ENCODE measurements at places on chromosomes 1 and 21.

GRCh38 chr1:204080163-204080903, 7.4 kb downstream of the SOX13 start:
- peak; percentile 58 for DNase-seq

GRCh38 chr21:16084776-16085364, 355.1 kb downstream of the USP25 start:
- DNase-seq: no peak

- no peak for DNase-seq
These were observed 125.3 kb downstream of the DISP1 start for GRCh38 chr1:222940095-222940494.

- no peak for DNase-seq
These were observed 1.1 kb upstream of the PHTF1 start for GRCh38 chr1:113760102-113761080.

GRCh38 chr1:60889709-60890108, 192.7 kb upstream of the NFIA start:
- no peak for DNase-seq

DNA sequence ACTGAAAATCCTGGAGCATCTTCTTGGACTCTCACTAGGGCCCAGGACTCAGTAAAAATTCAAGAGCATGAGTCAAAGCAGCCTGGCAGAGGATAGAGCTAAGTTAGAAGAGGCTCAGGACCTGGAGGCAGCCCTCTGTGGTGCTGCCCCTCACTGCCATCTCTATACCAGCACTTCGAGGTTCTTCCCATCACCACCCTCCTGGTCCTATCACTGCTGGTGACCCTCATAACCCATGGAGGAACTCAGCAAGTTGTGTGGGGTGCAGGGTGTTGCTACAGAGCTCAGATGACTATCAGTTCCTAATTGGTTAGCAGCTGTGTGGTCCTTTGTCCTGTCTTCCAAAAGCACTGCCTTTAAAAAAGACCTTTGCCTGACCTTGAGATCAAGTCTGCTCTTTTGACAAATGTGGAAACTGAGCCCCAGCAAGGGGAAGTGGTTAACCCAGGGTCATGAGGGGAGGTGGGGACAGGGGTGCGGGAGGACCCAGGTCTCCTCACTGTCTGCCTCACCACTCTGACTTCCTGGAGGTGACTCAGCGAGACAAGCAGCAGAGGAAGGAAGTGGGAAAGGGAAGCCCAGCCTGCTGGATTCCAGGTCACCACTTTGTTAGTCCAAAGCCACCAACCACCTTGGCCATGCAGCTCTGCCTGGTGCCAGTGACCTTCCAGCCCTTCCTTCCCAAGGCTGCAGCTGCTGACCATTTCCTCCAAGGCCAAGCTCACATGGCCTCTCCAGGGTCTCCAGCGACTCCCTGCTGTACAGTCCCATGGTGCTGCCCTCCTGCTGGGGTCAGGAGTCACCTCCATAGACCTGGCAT, 199.4 kb upstream of the EDN2 start:
- no peak for DNase-seq

DNA sequence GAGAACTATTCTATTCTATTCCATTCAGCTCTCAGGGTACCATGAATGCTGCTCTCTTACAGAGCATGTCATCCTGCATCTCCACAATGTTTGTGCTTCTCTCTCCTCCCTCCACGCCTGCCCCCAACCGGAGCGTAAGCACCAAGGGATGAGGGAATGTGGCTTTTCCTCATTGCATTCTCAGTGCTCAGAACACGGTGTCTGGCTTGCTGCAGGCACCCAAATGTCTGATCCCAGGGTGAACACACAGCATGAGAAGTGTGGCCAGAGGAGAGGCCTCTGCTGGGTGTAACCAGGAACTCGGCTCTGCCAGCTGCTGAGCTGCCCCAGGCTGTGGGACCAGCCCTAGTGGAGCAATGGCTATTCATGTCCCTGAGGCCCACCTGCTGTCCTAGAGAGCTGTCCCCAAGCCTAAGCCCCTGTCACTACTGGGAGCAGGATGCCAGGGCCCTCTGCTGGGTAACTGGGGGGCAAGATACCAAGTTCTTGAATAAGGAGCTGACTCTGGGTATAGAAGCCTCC, 38.3 kb downstream of the OLFML2B start:
- DNase-seq: no peak

DNA sequence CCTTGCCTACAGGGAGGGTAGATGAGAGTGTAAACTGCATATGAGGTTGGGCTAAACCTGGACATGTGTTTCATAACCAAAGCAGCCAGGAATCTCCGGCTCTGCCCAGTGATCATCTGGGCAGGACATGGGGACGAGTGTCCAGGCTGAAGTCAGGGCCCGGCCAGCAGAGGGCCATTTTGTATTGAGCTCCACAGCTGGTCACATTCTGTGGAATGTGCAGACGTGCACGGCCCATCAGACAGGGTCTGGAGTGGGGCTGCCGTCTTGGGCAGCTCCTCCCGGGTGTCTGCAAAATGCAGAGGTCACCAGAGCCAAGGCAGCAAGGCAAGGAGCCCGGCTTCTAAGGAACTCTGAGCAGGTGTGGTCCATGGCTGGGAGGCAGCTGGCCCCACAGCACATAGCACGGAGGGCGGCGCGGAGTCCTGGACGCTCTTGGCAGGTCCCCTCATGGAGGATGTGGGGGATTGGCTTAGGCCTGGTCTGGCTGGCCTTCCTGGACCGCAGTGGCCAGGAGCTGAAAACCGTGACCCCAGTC, 6.2 kb downstream of the LRRC3 start:
- no peak for DNase-seq

- DNase-seq: no peak
These were observed 20.3 kb downstream of the CDCP2 start for GRCh38 chr1:54132495-54132894.

DNA sequence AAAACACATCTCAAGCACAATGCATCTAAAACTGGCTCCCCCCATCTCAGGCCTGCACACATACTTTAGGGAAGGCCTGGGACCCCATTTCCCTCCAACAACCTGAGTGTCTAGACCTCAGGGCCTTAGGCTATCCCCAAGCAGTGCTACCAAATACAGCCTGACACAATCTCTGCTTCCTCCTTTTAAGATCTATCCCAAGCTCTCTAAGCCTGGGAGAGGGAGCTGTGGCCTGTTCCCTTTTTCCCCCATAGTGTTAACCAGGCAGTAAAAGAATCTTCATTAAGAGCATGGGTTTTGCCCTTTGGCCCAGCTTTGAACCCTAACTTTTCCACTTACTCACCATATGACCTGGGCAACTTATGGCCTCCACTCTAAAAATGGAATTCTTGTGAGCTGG, 10.8 kb upstream of the COL8A2 start:
- DNase-seq: no peak

GRCh38 chr1:107252271-107252670, 111.4 kb downstream of the NTNG1 start:
- no peak for DNase-seq

- DNase-seq: no peak
These were observed 21.4 kb downstream of the WNT4 start for GRCh38 chr1:22121421-22121911.

- DNase-seq: no peak
These were observed 55.1 kb downstream of the OVGP1 start for GRCh38 chr1:111372336-111372965.

- DNase-seq: no peak
These were observed 288.0 kb upstream of the KAZN start for GRCh38 chr1:14310476-14310875.

Data from liver (tissue), 10 donors.